ENCODE measurements at places on chromosomes 3 and 15.

DNA sequence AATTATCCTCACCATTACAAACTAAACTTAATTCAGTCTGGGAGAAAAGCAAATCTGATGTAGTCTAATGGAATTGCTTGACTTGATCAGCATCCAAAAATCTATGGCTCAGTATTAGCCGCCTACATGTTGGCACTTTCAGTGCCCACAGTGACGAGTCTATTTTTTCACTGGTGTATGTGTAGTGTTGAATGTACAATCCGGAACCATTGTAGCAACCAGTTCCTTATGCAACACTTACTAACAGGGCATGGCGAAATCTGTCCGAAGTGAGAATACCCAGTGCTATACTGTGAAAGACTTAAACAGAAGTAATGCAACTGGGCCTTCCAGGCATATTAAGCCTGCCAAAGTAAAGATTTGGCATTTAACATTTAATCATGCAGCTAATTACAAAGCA is 18.6 kb downstream of the LRRN1 start:
- no peak for DNase-seq

- no peak for DNase-seq
Observed at GRCh38 chr3:112320691-112321090, 12.3 kb upstream of the CD200 start.

GRCh38 chr3:28576614-28577200 is 228.1 kb upstream of the AZI2 start:
- peak; percentile 42 for DNase-seq

- DNase-seq: no peak
Observed at GRCh38 chr15:100508641-100509300, 20.0 kb downstream of the CERS3 start.

- no peak for DNase-seq
Observed at GRCh38 chr15:90701048-90701447, 16.1 kb upstream of the BLM start.

- DNase-seq: no peak
Observed at GRCh38 chr3:42640771-42641370, 12.6 kb upstream of the ZBTB47 start.

Data from NCI-H2171 treated with DMSO at 0.1 percent for 48 hours (cell line).